ENCODE measurements at places on chromosomes 1 and 21.

DNA sequence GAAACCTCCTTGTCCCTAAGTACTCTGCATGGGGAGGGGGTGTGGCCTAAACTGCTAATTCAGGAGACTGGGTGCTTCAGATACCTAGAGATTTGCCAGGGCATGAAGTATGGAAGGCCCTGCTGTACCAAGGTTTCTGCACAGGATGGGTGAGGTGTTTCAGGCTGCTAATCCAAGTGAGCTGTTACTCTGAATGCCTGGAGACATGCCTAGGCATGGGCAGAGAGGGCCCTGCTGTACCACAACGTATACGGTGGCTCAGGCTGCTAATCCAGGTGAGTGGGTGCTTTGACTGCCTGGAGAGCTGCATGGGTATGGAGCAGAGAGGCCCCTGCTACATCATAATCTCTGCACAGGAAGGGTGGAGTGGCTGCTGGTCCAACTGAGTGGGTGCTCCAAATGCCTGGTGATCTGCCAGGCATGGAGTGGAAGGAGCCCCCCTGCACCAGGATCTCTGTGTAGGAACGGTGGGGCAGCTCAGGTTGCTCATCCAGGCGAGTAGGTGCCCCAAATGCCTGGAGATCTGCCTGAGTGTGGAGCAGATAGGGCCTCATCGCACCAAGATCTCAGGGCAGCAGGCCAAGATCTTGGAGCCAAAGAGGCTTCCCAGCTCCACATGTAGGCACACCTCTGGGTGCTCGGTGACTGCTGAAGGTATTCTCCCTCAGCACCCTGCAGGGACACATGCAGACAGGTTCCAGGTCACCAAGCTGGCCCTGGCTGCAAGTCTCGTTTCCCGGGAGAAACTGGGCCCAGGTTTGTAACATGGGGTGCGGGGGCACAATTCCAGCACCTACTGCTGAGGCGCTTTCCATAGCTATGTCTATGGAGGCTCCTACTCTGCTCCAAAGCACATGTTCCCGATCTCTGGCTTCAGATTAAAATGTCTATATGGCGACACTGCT lies 252.5 kb upstream of the PLXNA2 start:
- DNase-seq = no peak

DNA sequence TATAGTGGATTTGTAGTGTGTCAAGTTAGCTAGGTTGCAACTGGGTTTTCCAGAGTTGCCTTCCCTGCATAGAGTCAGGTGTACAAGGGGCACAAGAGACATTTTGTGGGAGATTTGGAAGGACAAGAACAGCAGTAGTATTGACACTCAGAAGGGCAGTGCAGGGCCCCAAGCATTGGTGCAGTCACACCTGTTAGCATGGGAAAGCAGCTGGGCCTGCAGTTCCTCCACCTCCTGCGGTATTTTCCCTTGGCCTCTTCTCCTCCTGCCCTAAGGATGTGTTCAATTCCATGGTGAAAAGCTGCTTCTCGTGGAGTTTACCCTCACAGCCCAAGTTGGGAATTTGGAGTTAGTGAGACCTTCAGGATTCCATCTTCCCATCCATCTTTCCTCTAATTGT lies 47.1 kb upstream of the TRABD2B start:
- DNase-seq = no peak

- DNase-seq = no peak
Observed at GRCh38 chr1:151729157-151729965, 8.0 kb downstream of the RIIAD1 start.

- DNase-seq = no peak
Observed at GRCh38 chr1:210272666-210273065, 40.1 kb downstream of the SERTAD4 start.

DNA sequence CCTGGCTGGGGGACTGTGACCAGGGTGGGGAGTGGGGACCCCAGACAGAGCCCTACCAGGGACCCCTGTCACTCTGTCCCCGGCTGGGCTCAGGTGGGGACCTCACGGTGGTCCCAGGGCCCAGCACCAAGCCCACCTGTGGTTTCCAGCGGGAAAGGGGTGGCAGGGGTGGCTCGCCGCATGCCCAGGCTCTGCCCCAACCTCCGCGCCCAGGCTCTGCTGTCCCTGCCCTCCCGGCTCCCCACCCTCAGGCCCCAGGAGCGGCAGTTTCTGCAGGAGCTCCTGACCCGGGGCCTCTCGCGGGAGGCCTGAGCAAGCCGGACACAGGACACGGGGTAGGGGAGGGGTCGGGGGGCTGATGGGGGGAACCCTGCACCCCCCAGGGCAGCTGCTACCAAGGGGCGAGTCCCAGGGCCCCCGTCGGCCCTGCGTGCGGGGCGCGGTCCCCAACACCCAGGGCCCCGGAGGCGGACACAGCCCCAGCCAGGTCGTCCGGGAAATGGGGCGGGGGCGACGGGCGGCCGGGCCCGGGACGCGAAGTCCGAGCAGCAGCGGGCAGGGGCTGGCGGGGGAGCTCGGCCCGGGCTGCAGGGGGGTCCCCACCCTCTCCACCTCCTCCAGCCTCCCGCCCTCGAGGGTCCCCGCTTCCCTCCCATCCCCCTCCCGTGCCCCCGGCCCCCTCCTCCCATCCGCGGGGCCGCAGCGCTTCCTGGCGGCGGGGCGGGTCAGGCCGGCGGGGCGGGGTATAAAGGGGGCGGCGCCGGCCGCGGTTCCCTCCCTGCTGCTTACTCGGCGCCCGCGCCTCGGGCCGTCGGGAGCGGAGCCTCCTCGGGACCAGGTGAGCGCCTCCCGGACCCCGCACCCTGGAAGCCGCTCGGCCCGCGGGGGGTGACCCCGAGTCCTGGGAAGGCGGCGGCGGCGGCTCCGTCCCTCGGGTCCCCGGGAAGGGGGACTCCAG lies at the start of gene COL6A2:
Gene COL6A2, plus strand, starts transcription at position 777 of the 958 bp plus-strand sequence.
- DNase-seq = peak; percentile 49

GRCh38 chr1:156434989-156435544 lies 65.5 kb downstream of the MEF2D start:
- no peak for DNase-seq

DNA sequence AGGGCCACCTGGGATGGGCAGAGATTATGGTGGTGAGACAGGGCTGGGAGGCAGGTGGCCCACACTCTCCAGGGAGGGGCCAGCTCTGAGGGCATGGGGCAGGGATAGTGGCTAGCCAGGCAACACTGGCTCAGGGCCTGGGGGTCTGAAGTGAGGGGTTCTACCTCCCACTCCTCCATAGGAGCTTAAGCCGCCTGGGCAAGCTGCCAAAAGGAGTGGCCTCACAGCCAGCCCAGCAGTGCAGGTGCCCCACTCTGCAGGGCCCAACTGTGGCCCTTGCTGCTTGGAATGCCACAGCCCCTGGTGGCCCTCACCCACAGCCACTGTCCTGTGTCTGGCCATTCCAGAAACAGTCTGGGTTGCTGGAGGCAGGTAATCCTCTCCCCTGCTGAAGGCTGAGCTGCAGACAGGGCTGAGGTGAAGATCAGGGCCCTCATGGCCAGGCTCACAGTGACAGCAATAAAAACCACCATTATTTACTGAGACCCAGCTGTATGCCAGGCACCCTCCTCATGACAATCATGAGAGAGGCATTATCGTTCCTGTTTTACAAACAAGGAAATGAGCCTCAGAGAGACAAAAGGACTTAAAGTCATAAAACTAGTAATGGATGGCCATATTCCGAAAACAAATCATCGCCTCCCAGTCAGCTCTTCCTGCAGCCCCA lies 31.0 kb downstream of the KIF21B start:
- no peak for DNase-seq

GRCh38 chr1:230855886-230856285 lies 12.4 kb downstream of the C1orf198 start:
- no peak for DNase-seq

- DNase-seq = no peak
Observed at GRCh38 chr1:119702384-119702783, 9.3 kb upstream of the PHGDH start.

GRCh38 chr1:168419736-168420135 lies 124.1 kb downstream of the XCL2 start:
- DNase-seq = no peak

- DNase-seq = no peak
Observed at GRCh38 chr1:98949166-98949565, 55.5 kb downstream of the PLPPR5 start.

DNA sequence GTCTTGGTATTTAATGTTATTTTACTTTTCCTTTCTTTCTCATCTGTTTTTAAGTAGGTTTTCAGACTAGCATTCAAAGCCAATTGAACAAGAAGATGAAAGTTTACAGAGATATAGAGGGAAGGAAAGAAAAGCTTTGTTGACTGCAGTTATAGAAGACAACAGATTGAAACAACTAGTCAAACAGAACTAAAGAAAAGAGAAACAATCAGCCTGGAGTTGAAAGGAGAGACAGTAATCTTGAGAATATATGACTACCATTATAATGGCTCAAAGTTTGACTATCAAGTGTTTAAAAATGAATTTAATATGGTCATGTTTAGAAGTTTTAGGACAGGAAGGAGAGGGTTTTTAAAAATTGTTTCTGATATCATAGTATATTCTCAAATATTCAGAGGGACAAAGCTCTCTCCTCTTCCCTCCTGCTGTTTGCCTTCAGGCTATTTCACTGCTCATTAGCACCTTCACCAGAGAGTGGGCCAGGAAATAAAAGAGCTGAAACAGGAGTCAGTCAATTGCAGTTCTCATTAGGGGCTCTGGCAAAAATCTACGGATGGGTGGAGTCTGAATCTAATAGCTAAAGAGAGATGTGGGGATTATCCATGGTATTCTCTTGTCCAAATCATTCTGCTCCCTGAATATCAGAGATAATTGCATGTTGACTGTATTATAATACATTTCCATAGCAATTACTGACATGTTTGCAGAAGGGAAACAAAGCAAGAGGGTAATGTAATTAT lies 577.8 kb downstream of the BRINP3 start:
- no peak for DNase-seq

GRCh38 chr21:35511696-35512162 lies 462.6 kb upstream of the RUNX1 start:
- DNase-seq = no peak

DNA sequence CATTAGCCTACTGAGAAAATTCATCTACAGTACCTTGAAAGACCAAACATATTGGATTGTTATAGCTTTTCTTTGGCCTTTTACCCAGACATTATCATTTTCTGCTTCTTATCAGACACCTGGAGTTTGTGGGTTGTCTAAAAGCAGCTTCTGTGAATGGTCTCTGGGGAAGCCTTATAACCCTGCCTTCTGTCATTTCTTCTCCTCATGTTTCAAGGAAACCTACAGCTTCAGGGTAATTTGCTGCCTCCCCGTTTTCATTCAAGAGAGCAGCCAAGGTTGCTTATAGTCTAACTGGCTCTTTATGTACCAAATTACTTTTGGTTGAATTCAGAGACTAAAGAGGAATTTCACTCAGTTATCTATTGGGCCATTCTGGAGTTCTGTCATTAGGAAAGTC lies 288.3 kb upstream of the SGIP1 start:
- DNase-seq = no peak

- DNase-seq = peak; percentile 43
Observed at GRCh38 chr1:21956720-21957552, 19.8 kb upstream of the HSPG2 start.

DNA sequence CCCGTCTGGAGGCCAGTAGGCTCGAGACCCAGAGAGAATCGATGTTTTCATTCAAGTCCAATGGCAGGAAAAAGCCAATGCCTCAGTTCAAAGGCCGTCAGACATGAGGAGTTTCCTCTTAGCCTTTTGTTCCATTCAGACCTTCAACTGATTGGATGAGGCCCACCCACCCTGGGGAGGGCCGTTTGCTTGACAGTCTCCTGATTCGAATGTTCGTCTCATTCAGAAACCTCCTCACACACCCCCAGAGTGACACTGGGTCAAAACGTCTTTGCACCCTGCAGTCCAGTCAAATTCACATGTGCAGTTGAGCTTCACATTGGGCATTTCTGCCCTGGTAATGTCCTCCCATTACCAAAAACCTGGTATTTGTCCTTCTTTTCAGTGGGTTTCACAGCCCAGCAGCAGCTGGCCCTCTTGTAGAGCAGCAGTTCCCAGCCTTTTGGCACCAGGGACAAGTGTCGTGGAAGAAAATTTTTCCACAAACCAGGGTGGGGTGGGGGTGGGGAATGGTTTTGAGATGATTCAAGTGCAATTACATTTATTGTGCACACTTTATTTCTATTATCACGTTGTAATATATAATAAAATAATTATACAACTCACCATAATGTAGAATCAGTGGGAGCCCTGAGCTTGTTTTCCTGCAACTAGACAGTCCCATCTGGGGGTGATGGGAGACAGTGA lies 40.1 kb downstream of the RSPH1 start:
- DNase-seq = no peak

GRCh38 chr21:44010429-44010828 lies 1.7 kb upstream of the TRAPPC10 start:
- DNase-seq = no peak

- DNase-seq = no peak
Observed at GRCh38 chr21:41858466-41859296, 20.5 kb downstream of the PRDM15 start.

DNA sequence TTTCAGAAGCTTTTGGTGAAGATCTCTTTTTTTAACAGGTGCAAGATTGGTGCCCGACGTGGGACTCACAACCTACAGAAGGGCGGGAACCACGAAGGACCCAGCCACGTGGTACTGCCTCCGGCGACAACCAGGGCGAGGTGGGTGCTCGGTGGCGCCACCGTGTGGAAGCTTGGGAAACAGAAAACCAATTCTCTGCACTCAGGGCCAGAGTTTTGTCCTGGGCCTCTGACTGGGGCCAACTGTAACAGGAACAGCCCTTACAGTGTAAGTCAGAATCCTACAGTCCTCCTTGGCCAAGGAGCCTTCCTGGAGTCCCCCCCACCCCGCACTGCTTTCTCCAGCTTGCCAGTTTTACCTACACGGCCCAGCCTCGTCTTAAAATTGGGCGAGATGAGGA lies 11.6 kb upstream of the S100A7A start:
- peak; percentile 54 for DNase-seq

GRCh38 chr1:214349781-214350180 lies 68.8 kb downstream of the SMYD2 start:
- no peak for DNase-seq

- DNase-seq = no peak
Observed at GRCh38 chr1:6367381-6368012, 26.1 kb downstream of the ACOT7 start.

GRCh38 chr1:15148475-15148874 lies 5.1 kb upstream of the TMEM51 start:
- no peak for DNase-seq

GRCh38 chr1:18998016-18998724 lies 41.7 kb upstream of the IFFO2 start:
- DNase-seq = no peak

GRCh38 chr1:247884797-247885413 lies 10.5 kb upstream of the OR2W3 start:
- DNase-seq = no peak

DNA sequence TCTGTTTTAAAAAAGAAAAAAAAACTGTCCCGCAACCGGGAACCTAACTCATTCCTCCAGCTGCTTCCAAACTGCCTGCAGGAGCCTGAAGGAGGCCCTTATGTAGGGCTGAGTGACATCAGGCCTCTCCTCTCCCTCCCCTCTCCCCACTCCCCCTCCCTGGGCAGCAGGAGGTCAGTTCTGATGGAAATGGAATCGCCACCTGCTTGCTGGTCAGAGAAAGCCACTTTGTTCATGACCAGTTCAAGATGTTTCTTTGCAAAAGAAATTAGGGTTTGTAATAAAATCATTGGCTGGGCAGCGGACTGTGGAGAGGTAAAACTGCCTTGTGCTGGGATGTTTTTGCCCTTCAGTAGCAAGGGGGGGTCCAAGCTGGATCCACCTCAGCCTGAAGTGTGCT lies at the start of gene MAP1LC3C:
Gene MAP1LC3C, minus strand, starts transcription at position 73 of the 400 bp plus-strand sequence. CDS start 90 bp downstream, outside the sequence.
- DNase-seq = no peak

- DNase-seq = no peak
Observed at GRCh38 chr1:99852648-99853047, 2.5 kb downstream of the AGL start.
